ENCODE measurements at places on chromosomes 7 and 10.

DNA sequence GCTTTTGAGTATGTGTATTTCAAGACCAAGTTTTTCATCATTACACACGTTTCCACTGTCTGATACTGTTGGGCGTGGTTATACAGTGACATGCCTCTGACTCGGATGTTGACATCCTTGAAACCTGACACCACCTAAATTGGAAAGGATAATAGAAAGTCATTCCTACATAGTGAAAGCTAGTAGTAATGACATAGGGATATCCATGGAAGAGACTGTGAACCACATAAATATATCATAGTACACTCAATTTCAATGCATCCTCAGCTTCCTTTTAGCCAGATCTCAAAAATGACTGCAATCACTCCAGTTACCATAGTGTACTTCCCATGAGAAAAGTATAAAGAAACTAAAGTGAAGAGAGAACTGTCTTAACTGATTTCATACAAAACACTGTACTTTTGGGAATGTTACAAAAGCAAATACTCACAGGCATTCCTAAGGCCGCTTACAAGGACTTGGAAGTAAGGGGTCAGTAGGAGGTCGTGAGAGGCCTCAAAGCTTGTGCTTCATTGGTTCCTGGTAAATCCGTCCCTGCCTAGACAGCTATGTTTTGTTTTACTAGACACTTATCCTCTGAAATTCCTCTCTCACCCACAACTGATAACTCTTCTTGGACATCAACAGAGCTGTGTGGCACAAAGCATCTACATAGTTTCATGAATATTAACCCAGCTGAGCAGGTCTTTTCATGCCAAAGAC lies 71.8 kb upstream of the VWDE start:
- no peak for DNase-seq

DNA sequence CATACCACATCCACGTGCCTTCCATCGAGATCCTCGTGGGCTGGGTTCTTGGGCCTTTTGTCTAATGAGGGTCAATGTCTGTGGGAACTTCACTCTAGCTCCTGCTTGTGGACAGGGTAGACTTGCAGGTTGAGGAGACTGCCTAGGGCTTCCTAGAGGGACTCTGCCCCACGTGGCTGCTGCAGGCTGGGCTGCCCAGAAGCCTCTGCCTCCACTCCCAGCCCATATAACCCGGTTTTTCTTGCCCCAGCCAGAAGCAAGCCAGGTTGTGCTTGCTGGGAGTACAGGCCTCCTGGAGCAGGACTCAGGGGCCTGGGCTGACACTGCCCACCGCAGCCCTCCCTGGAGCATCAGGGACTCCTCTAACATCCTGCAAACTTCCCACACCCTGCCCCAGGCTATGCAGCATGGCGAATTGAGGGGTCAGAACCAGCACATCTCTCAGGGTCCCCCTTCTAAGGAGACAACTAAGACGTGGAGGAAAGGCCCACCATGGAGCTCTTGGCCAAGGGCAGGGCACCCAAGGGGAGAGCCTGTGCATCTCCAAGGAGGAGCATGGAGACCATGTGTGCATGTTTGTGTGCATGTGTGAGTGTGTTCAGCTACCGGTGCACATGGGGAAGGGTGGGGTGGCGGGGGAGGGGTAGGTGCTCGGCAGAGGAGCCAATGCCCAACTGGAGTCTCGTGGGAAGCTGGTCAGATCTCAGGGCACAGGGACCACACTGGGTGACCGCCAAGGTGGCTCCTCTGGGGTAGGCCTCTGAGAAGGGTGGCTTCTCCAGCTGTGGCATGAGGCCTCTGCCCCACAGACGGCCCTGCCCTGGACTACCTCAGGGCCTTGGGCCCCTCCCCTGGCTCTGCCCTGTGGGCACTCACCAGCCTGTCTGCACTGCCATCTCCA lies 62.6 kb downstream of the RASGEF1A start:
- DNase-seq, result no peak

DNA sequence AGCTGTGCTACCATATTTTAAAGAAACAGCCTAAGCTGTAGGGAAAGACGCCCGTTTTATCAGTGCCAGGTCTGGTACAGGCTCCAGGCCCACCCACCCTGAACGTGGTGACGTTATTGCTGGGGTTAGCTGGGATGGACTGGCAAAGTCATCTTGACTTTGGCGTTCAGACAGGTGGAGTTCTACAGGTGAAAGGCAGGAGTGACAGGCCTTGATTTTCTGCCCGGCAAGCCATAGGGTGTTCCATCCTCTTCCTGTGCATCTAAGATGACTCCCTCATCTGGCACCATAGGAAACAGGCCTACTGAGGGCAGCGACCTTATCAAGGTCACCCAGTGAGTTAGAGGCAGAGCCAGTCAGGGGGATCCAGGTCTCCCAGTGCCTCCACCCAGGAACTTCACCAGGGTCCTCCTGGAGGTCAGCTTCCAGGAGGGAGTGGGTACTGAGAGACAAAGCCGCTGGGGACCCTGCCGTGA lies 41.6 kb downstream of the HK1 start:
- no peak for DNase-seq

- DNase-seq, result no peak
Measured at GRCh38 chr10:130743751-130744271, 567.7 kb downstream of the TCERG1L start.

DNA sequence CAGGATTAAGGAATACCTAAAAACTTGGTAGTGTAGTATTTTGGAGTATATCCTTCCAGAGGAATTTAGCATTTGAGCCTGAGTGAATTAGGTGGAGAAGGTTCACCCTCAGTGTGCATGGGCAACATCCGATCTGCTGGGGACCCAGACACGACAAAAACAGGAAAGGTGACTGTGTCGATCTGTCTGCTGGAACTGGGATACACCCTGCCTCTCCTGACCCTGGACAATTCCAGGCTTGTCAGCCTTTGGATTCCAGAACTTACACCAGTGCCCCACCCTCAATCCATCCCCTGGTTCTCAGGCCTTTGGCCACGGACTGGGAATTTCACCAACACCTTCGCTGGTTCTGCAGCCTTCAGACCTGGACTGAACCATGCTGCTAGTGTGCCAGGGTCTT lies 41.9 kb downstream of the PTPRE start:
- DNase-seq, result no peak

DNA sequence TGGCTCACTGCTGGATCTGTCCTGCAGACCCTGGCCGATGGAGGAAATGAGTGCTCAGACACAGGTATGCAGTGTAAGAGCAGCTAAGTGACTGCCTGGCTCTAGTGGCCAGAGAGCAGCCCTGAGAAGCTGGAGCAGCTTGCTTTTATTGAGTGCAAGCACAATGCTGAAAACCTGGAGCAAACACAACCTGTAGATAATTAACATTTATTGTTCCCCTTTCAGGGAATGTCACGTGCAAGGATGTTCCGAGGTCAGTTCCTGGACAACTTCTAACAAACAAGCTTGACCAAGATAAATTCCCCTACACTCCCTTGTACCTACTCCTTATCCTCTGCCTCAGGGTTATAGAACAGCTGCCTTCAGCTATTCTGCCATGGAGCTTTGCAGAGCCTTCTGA lies 31.3 kb downstream of the DDC start:
- no peak for DNase-seq

DNA sequence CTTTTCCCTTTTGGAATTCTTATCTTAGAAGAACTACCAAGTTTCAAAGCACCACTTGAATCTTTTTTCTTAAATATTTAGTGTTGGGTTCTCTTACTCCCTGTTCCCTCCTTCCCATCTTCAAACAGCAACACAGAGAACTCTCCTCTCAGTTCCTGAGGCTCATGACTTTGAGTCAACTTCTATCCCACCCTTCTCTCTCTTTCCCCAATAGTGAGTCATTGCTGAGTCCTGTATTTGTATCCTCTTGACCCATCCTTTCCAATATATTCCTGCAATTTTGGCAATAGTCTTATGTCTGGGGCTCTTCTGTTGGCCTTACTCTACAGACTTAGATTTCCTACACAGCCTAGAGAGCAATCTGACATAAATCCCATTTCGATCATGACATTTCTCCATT lies 20.8 kb upstream of the JCAD start:
- no peak for DNase-seq

GRCh38 chr7:12888717-12889116 lies 201.3 kb downstream of the ARL4A start:
- no peak for DNase-seq

Measured in stimulated activated CD4-positive, alpha-beta T cell treated with anti-CD3 and anti-CD28 coated beads, Interleukin-1b, Interleukin-23, amount 100 ng/mL, for 4 hours (primary cell).